ENCODE measurements at places on chromosomes 12 and 14.

- DNase-seq: no peak
These were observed 58.3 kb downstream of the SIX1 start for GRCh38 chr14:60590991-60591414.

DNA sequence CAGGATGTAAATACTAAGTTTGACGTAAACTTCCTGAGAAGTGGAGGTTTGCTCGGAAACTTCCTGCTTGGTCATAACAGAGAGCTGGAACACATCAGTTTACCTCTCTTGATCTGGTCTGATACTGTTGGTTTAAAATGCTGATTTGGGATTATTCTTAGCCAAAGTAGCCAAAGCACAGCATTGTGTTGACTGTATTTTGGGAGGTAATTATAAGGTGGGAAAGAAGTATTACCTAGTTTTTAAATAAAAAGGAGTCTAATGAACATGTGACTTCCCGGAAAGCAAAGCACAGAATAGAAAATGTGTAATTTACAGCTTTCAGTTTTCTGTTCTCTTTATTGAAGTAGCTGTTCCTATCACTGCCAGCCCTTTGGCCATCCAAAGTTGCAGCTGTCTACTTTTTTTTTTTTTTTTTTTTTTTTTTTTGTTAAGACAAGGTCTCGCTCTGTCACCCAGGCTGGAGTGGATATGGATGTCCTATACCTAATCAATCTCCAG, 52.2 kb upstream of the SRP54 start:
- no peak for DNase-seq

DNA sequence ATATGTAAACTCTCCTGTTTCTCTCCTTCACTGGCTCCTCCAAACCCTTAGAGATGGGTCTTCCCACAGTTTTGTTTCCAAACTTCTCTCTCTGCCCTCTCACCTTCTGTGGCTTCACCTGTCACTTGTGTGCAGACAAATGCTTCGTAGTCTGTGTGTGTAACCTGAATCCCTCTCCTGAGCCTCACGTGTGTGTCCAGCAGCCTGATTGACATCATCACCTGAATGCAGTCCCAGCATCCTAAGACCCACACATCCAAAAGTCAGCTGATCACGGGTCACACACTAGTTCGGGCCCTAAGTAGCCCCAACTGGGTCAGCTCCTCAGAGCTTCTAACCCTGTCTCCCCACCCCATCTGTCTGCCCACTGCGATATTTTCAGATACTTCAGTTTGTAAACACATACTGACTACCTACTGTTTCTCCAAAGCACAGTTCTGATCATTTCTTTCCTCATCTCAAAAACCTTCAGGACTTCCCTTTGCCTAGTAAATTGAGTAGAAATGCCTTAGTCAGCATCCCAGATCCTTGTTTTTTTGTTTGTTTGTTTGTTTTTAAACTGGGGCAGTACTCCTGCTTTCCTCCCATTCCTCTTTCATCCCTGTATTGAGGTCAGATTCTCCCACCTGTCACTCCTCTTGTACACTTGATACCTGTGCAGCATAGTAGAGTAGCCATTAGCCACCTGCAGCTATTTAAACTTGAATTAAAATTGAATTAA, 23.7 kb downstream of the FNTB start:
- no peak for DNase-seq

DNA sequence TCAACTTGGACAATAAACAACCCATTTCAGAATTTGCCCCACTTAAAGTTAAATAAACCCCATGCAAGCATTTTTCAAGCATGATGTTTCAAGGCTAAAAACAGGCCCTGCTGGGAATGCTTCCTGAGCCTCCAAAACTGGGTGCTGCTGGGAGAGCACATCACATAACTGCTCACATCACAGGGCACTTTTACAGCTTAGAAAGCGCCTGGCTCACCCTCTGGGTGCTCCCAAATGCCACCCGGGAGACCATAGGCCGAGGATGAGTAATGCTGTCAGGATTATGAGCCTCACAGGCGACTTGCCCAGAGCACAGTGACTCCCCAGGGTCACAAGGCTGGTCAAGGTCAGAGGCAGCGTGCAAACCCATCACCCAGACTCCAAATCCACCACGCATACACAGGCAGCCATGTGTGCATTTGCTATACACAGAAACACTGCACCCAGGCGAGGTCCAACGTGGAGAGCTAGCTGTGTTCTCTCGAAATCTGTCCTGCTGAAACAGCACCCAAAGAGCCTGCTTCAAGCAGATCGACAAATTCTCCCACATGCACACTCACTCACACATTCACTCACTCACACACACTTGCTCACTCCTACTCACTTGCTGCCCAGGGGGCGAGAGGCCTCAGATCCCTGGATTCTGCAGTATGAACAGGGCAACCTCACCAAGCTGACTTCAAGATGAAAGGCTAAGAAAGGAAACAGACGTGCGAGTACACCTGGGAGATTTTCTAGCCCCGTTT, 58.7 kb downstream of the ITPK1 start:
- no peak for DNase-seq

DNA sequence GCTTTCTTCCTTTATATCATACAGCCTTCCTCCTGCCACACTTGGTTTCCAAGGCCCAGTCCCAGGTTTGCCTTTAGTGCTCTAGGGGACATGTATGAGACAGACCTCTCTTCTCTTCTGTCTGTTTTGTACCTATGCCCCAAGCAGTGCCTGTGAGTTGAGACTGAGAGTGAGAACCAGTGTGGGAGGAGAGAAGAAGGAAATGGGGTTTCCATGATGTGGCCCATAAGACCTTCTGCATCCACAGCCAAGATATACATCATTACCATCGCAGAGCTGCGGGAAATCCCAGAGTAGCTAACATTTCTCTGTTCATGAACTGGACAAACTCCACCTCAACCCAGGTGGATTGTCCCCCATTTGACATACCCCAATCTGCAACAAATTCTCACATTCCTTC, 2.8 kb downstream of the TESPA1 start:
- no peak for DNase-seq

DNA sequence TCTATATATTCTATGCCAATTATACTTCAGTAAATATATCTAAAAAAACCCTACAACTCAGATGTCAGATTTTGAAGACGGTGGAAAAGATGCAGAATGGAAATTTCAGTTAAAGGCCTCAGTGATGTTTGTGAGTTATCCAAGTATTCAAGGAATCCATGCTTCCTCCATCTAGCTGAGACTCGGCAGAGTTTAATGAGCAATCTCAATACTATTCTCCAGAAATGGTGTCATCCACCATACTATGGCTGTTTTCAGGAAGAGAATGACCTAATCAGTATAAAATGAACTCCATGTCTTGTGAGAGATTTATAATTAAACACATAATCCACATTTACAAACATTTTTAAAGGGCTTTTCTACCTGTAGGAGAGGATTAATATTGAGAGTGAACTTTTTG, 66.0 kb downstream of the KLHL28 start:
- no peak for DNase-seq

- DNase-seq: no peak
These were observed 910 bp upstream of the SRP54 start for GRCh38 chr14:34981743-34982420.

GRCh38 chr12:29709054-29709453, 74.7 kb downstream of the TMTC1 start:
- DNase-seq: no peak

GRCh38 chr14:97178781-97179180, 381.6 kb downstream of the VRK1 start:
- no peak for DNase-seq

GRCh38 chr14:59926534-59926933, 6.6 kb downstream of the LRRC9 start:
- DNase-seq: no peak

DNA sequence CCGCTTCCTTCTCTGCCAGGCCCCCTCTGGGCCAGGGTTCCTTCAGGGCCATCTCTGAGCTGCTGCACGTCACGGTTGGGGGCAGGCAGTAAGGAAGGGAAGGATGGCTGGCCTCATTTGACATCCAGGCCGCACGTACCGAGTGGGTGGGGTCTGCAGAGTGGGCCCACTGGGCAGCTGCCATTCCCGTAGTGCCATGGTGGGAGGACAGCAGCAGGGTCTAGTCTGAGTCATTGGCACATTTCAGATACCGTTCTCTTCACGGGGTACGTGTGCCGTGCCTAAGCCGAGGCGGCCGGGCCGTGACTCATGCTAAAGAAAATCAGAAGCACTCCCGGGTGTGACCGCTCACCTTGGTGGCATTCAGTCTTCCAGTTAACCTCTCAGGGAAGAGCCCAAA, 43.9 kb downstream of the IL31 start:
- DNase-seq: no peak

DNA sequence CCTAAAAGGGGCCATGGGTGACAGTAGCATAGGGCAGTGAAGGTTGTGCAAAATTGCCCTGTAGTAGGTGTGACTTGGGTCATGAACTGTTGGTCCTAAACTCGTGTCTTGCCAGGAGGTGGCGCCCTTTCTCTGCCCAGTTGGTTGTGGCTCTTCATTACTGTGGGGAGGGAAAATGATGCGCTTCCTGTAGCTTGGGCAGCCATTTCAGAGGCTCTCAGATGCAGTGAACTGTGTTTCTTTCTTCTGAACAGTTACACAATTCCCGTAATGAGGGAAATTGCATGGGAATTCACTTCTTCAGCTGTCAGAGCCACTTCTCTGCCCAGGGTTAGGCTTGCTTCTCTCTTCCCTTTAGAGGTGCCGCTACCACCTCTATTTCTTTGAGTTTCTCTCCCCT, 148.1 kb upstream of the NRXN3 start:
- no peak for DNase-seq

- no peak for DNase-seq
These were observed 596.7 kb upstream of the ATP2B1 start for GRCh38 chr12:90305379-90305778.

DNA sequence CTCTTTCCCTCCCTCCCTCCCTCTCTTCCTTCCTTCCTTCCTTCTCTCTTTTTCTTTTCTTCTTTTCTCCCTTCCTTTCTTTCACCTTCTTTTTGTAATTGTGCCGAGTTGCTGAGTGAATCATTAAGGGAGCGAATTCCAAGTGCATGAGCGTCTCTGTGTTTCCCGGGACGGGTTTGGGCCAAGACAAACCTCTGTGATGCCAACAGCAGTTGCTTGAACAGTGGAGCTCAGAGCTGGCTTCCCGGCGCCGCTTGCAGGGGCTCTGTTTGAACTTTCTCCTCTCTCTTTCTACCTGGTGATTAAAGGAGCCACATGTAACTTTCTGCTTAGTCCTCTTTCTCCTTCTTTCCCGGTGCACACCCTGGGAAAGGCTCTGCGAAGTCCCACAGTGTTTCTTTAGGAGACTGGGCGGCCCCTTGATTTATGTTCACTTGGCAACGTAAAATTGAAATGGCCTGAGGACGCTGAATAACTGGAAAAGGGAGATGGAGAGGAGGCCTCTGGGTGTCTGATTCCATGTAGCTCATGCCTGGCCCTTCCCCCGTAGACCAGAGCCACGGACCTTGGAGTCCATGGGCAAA, 33.7 kb upstream of the MAP1LC3B2 start:
- DNase-seq: no peak

- no peak for DNase-seq
These were observed 284.7 kb downstream of the DUSP6 start for GRCh38 chr12:89067421-89068187.

- no peak for DNase-seq
These were observed 15.8 kb downstream of the FAM222A start for GRCh38 chr12:109729371-109729781.

DNA sequence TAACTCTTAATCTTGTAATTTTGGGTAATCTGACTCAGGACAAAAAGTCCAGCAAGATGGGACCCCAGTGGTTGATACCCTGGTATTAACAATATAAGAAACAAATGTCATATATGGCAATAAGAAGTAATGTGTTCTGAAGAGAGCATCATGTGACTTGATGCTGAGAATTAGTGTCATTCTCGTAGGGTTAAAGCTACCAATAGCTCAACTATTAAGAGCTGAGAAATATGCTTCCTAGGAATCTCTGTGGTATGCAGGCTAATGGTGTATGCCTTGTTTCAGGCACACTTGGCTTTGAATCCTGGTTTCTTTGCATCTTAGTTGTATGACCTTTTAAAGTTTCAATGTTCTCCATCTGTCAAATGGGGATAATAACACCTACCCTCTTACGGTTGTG, 9.1 kb downstream of the MYRFL start:
- DNase-seq: no peak

DNA sequence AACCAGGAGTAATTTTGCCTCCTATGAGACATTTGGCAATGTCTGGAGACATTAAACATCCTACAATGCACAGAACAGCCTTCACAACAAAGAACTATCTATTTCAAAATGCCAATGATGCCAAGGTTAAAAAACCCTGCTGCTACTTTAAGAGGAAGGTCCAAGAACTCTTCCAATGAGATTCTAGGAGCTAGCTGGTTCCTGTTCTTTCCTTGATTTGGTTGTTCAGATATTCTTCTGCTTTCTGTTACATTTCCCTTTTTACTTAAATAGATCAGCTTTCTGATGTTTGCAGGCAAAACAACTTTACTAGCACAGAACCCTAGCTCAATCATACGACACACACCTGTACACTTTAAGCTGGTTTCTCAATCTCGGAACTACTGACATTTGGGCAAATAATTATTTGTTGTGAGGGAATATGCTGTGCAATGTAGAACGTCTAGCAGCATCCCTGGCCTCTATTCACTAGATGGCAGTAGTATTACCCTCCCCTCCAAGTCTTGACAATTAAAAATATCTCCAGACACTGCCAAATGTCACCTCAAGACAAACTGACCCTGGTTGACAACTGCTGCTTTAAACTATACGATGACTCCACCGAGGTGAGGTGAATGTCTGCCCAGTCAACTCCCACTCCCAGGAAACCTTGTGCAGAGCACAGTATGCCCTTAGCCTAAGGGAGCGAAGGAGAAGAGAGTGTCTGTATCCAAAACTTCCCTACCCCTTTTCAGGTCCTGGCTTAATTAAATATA, 4.4 kb downstream of the BLTP3B start:
- DNase-seq: no peak

GRCh38 chr12:40054555-40055227, 51.2 kb downstream of the SLC2A13 start:
- peak; percentile 44 for DNase-seq

- DNase-seq: no peak
These were observed 892 bp downstream of the TCHP start for GRCh38 chr12:109900752-109901580.

GRCh38 chr14:103155010-103155409, 31.7 kb downstream of the TNFAIP2 start:
- no peak for DNase-seq

- DNase-seq: no peak
These were observed 44.5 kb downstream of the KDM2B start for GRCh38 chr12:121536054-121536898.

GRCh38 chr12:96434107-96434506, 33.9 kb upstream of the CDK17 start:
- peak; percentile 74 for DNase-seq
